ENCODE measurements at places on chromosomes 6 and 20. TPM values are rescaled to one million over a fixed set of nuclear protein-coding genes. Genes with fewer than 3 reads are reported as not detected.

Gene UBD
- total RNA-seq: not detected

Gene POU3F2
- total RNA-seq: not detected

DNA sequence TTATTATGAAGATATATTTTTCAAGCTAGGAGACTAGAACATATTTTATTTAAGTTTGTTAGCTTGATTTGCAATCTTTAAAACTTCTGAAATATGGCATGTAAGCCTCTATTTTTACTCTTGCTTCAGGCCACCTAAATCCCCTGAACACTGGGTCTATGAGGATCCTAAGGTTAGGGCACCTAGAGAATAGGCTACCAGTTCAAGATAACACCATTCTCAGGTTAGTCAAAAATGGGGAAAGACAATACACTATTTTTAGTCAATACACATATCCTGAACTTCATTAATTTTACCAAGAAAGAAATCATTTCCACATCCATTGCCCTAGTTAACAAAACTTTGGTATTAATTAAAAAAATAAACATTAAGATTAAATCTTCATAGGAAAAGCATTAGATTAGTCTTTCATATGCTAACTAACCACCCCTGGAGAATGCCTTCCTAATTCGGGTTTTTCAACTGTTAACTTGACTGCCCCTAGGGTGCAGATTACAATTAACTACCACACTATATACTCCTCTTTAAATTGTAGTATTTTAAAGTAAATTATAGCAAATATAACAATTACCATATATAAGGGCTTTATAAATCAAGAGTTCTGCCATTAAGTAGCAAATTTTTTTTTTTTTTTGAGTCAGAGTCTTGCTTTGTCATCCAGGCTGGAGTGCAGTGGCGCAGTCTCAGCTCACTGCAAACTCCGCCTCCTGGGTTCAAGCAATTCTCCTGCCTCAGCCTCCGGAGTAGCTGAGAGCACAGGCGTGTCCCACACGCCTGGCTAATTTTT lies 6.7 kb upstream of the HSF2 start:
- no peak for DNase-seq
- no peak overlapping the region for H3K27ac ChIP-seq
- H3K4me3 ChIP-seq: no peak overlapping the region
- H3K4me1 ChIP-seq: no peaks in the 10 kb centered on the region
- H3K27me3 ChIP-seq: no peaks in the 10 kb centered on the region

DNA sequence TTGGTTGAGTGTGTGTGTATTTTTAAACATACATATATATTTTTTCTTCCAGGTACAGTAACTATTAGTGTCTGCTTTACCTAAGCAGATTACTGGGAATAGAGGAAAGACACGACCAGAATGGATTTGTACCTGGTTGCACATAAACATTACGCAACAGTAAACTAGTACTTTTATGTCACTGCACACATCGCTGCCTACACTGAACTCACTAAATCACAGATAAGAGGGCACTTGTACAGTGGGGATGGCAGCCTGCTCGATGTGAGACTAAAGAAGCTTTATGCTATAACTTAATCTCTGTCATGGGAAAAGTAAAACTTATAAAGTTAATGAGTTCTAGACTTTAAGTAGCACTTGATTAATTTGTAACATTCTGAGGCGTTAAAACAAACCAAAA lies 89.5 kb upstream of the SIM1 start:
- H3K36me3 ChIP-seq: no peaks in the 10 kb centered on the region
- DNase-seq: no peak
- no peak overlapping the region for H3K4me3 ChIP-seq
- no peaks in the 10 kb centered on the region for H3K4me1 ChIP-seq
- no peaks in the 10 kb centered on the region for H3K27me3 ChIP-seq
- no peak overlapping the region for H3K27ac ChIP-seq

Data from thoracic aorta (tissue), 2 donors.